T-helper 2 cell (primary cell): ENCODE measurements at places on chromosomes 5 and 9.

DNA sequence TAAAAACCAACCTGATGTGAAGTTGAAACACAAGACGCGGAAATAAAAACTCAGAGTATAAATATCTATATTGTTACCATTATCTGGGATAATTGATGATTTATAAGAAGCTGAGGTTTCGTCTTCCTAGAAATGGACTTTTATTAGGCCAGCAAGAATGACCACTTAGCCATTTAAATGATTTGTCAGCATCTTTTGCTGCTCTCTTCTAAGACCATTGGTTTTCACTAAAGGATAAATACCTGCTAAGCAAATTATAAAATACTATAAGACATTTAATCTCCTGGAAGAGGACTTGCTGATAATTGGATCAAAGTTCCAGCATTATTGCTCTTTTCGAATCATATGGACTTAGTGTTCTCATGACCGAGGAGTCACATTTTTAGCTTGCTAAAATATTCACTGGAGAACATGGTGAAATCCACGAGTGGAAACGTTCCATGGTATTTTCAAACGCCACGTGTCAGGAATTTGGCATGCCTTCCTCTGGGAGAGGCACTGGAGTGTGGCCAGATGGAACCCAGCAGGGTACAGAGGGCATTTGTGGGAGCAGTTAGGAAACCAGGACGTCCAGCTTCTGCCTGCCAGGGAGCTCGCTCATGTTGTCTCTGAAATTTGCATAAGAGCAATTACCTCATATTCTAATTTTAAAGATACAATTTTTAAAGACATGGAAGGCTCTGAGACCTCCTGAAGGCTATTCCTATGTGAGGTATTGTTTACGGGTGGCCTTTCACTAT lies 43.1 kb downstream of the TNFAIP8 start:
- DNase-seq = no peak

DNA sequence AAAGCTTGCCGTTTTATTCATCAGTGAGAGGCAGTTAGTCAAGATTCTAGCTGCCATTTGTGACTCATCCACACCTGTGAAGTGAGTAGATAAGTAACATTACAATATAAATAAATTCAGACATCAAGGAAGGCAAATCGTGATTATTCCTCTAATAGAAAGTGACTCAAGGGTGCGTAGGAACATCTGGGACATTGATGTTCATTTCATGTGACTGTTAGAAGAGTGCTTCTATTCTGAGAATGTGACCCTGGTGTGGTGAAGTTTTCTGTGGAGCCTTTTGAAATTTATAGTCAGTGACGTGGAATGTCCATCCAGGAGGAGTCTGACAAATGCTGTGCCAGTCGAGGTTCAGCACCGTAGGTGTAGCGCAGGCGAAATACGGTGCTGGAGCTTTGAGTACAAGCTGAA lies 48.4 kb upstream of the FAM240B start:
- no peak for DNase-seq

DNA sequence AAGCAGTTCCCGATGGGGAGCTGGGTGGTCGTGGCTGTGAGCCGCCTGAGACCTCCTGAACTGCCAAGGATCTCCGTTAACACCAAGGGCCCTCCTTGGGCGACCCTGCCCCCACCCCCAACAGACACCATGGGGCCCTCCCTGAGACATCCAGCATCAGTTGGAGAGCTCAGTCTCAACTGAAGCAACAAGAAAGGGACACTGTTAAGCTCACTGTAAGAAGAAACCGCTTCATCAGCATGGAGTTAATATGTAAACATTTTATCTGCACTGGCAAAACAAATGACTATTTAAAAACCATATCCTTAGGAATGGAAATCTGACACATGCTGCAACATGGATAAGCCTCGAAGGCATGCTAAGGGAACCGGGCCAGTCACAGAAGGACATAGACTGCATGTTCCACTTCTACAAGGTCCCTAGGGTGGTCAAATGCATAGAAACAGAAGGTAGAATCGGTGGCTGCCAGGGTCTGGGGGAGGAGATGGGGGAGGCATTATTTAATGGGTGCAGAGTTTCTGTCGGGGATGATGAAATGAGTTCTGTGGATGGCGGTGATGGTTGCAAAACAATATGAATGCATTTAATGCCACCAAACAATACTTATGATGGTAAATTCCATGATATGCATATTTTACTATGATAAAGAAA lies 47.4 kb downstream of the ROR2 start:
- DNase-seq = no peak

GRCh38 chr5:8628521-8628920 lies 759.6 kb downstream of the MTRR start:
- no peak for DNase-seq

GRCh38 chr9:37575511-37575914 lies 667 bp downstream of the FBXO10 start:
- DNase-seq = no peak

DNA sequence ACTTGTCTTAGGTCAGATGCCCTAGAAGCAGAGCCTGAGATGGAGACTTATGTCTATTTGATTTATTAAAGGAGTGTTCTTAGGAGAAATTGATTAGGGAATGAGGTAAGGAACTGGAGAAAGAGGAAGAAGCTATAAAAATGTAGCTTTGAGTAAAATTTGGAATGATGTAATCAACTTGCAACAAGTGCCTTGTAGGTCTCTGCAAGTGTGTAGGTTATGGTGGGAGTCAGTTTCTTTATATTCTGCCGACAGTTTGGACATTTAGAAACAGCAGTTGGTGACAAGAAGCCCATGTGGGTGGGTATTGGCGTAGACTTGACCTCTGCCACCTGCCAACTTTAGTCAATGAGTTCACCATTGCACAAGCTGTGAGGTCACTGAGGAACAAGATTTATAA lies 986.5 kb downstream of the CDH18 start:
- DNase-seq = no peak

DNA sequence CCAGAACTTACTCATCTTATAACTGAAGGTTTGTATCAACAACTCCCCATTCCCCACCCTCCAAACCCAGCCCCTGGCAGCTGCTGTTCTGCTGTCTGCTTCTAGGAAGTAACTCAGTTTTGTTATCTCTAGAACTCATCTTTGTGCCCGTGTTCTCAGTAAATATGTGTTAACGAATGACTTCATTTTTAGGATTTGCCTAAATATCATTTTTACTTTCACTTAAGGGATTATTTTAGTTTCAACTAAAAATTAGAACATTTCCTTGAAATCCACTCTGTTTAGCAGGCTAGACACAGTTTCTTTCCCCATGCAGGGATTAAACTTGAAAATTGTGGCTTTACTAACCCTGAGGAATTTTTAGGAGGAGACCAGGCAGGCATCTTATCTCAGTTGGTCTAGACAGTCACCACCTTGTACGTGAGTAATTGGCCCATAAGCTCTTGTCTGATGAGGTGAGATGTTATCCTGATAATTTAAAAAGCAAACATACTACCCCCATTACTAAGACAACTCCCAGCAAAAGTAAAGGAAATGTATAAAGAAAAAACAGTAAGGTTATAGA lies 68.2 kb upstream of the TNFAIP8 start:
- DNase-seq = peak; percentile 62

DNA sequence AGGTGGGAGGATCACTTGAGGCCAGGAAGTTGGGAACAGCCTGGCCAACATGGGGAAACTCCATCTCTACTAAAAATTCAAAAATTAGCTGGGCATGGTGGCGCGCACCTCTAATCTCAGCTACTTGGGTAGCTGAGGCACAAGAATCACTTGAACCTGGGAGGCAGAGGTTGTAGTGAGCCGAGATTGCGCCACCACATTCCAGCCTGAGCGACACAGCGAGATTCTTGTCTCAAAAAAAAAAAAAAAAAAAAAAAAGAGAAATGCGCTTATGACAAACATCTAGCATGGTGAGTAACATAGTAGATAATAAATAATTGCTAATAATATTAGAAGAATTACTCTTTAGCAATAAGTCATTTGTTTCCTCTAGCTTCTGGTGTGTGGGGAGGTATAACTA lies 25.9 kb downstream of the RUSC2 start:
- DNase-seq = no peak

- DNase-seq = no peak
These were observed 226.3 kb downstream of the ENC1 start for GRCh38 chr5:74414228-74414627.
